ENCODE measurements at places on chromosomes 3 and 15.

GRCh38 chr3:27325419-27325818 is 43.8 kb downstream of the NEK10 start:
- no peak for DNase-seq

GRCh38 chr3:109553591-109554371 is 216.4 kb upstream of the DPPA4 start:
- DNase-seq, result no peak

DNA sequence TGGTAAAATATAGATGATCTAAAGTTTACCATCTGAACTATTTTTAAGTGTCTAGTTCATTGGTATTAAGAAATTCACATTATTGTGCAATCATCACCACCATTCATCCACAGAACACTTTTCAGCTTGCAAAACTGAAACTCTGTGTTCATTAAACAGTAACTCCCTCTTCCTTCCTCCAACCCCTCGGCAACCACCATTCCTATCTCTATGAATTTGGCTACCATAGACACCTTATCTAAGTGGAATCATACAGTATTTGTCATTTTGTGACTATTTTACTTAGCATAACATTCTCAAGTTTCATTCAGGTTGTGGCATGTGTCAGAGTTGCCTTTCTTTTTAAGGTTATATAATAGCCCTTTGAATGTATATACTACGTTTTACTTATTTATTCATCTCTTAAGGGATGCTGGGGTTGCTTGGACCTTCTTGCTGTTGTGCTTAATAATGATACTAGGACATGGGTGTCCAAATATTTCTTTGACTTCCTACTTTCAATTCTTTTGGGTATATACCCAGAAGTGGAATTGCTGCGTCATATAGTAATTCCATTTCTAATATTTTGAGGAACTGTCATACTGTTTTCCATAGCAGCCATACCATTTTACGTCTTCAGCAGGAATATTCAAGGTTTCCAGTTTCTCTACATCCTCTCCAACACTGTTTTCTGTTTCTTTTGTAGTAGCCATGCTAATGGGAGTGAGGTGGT is 20.9 kb downstream of the KAT2B start:
- DNase-seq, result no peak

DNA sequence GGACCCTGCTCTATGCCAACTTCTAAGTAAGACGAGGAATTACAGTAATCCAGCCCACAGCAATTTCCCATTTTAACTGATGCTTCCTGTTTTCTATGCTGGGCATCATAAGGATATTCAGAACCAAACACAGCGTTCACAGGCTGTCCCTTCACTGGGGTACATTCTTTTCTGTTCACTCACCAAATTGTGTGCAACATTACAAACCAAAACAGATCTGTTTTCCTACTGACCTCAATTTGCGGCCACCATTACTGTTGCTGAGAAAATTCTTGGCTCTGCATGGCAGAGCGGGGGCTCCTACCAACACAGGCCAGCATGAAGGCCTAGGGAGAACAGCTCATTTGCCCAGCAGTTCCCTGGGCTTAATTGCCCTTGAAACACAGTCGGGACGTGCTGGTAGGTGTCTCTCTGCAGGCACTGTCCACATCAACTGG is 76.5 kb downstream of the MYO1E start:
- DNase-seq, result no peak

DNA sequence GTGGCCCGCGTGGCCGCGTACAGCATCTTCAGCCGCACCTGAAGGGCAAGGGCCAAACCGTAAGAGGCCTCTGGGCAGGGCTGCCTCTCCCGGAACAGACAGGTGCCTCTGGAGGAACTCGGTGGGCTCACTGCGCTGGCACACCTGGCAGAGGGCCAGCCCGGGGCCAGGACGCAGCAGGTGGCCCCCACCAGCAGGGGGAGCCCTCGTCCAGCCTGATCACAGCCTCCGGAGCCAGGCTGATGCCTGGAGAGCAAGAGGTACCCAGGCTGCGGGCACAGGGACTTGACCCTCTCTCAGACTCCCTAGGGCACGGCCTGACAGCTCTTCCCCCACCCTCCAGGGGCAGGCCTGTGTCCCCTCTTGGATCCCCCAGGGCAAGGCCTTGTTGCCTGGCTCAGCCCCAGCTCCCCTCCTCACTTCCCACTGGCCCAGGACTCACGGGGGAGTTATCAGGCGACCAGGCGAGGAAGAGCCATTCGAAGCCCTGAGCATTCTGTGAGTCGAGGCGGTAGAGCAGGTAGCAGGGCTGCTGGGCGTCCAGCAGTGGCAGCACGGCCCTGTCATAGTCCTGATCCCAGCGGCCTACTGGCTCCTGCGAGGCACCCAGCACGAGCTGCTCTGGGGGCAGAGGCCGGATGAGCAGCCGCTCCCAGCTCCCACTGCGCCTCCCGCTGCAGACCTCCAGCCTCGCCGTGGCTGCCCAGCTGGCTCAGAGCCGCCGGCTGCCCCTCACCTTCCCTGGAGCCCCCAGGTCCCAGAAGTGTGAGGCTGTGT is 6.2 kb upstream of the TLR9 start:
- peak; percentile 70 for DNase-seq

DNA sequence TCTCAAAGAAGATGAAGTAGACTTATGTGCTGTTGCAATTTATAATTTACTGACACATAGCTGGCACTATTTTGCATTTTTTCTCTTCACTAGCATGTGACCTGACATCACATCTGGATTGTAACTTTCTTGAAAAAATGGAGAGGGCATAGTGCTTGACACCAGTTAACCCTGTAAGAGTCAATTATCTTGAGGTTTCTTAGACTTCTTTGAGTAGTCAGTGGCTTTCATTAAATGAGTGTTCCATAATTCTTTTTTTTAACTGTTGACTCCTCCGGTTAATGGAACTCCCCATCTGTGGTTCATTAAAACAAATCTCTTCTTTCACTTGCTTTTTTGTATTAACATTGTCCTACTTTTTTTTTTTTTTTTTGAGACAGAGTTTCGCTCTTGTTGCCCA is 16.9 kb upstream of the PRKCI start:
- DNase-seq, result no peak

DNA sequence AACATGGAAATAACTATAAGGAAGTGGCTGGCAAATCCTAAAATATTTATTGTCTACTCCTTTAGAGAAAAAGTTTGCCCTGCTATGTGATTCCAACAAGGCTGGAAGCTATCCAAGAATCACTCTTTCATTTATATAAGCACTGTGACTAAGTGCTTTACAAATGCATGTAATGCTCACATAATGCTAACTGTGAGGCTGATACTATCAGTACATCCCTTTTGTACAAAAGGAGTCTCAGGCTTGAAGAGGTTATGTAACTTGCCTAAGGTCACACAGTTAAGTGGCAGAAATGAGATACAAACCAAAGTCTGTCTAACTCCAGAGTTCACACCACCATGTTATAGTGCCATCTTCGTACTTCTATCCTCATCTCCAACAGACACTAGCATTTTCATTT is 17.0 kb downstream of the TOPBP1 start:
- no peak for DNase-seq

DNA sequence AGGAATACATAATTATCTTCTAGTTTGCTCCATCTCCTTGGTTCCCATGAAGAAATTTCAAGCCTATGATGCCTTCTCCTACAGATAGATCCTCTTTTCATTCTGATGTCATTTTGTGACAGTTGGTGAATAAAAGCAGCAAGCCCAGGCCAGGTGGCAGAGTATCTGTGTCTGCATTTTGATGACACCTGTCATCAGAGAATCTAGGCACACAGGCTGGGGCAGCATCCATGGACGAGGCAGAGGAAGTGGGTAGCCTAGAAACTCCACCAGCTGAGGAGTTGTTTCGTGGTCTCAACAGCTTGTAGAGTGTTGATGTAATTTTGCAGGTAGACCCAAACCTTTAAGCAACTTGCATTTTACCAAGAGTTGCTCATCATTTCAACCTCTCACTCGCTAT is 269.8 kb downstream of the FEZF2 start:
- no peak for DNase-seq

GRCh38 chr3:112149136-112149535 is 16.1 kb upstream of the GCSAM start:
- DNase-seq, result no peak

- DNase-seq, result no peak
These were observed 279.8 kb downstream of the ROBO2 start for GRCh38 chr3:77319711-77320110.

DNA sequence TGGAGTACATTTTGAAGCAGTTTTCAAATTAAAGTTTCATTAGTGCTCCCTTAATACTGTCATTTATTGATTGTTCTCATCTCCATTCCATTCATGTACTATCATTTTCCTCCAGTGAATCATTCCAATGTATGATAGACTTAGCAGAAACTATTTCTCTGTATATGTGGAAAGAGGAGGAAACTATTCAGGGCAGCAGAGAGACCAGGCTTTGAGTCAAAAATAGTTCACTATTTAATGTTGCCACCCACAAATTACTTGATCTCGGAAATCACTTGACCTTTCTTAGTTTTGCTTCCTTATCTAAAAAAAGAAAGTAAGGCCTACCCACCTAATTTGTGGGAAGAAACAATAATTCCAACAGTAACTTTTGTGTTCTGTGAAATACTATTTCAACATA is 610.5 kb upstream of the ZNF385D start:
- no peak for DNase-seq

DNA sequence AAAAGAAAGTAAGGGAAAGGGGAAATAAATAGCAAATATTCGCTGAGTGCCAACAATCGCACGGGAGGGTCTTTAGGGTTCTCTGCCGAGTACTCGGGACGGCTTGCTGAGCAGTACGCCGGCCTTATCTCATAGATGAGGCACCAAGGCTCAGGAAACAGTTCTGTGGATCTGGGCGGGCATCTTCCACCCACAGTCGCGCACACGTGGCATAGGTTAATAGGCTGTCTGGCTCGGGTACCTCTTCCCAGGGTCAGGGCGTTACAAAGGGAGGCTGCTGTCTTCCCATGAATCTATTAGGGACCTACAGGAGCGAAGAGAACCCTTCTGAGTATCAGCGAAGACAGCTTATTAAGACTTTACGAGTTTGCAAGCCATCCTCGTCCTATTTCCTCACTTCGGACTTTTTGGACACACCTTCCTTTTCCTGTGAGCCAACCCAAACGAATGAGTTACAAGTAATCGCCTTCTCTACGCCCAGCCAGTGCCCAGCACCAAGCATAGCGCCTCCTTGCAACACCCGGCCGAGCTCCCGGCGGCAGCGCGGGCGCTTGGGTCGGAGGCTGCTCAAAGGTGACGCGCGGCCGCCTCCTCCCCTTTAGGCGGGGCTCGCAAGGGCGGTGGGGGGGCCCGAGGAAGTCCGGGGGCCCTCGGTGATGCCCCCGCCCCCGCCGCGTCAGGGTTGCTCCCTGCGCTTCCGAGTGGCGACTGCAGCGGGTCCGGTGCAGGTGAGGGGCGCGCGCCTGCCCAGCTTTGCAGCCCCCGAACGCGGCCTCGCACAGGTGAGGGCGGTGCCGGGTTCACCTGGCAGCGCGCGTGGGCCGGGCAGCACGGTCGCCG is at the start of gene MCTP2:
MCTP2 (plus strand) TSS at position 679 of the 840 bp plus-strand sequence. CDS start 66,705 bp downstream, outside the sequence.
- peak; percentile 81 for DNase-seq

DNA sequence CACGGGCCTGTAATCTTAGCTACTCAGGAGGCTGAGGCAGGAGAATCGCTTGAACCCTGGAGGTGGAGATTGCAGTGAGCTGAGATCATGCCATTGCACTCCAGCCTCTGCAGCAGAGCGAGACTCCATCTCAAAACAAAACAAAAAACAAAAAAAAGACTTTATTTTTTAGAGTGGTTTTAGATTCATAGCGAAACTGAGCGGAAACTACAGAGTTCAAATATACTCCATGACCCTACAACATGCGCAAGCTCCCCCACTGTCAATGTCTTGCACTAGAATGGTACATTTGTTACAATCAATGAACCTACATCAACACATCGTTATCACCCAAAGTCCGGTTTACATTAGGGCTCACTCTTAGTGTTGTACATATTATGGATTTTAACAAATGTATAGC is 2.2 kb upstream of the CRTAP start:
- DNase-seq, result peak; percentile 39

DNA sequence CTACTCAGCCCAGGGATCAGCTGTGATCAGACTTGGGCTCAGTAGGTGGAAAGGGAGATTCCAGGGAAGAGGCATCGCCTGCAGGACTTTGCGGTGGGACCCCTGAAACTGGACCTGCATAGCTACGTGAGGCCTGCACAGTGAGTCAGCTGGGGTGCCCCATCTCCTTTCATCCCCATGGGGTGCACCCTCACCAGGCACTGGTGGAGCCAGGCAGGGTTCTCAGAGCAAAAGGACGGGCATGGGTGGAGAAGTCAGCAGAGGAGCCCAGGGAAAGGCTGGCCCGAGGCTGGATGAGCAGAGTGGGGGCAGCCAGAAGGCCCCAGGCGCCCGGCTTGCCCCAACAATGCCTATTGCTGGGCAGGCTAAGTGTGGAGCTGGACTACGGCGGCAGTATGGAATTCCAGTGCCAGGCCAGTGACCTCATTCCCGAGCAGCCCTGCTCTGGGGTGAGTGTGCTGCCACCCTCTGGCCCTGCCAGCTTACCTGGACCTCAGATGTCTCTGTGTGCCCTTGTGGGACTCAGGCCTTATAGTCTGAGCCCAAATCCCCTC is 19.7 kb downstream of the ACAA1 start:
- DNase-seq, result no peak

DNA sequence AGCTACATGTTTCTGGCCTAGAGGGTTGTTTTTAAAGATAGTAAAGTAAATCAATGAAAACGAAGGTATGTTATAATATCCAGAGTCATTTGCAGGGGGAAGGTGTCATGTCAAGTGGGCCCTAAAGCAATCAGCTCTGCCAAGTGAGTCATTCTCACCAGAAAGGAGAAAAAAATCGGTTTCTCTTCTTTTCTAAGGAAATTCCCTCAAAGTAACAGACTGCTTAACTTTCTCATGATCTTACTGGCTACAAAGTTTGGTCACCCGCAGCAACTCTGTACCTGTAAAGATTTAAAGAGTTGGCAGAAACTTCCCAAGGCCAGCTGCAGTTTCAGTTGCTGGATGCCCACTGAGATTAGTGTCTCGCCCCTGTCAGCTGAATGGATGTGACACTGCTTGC is 5.5 kb upstream of the FSIP1 start:
- no peak for DNase-seq

- DNase-seq, result no peak
These were observed 23.6 kb upstream of the CAV3 start for GRCh38 chr3:8709801-8710507.

- no peak for DNase-seq
These were observed 107.0 kb upstream of the ATP11B start for GRCh38 chr3:182686033-182686886.

GRCh38 chr3:108106031-108106430 is 15.2 kb upstream of the CD47 start:
- DNase-seq, result no peak

- peak; percentile 43 for DNase-seq
These were observed 51.0 kb upstream of the ATOSA start for GRCh38 chr15:52730173-52730572.

- no peak for DNase-seq
These were observed 5.9 kb upstream of the STRA6 start for GRCh38 chr15:74208496-74208895.

- DNase-seq, result no peak
These were observed 67.1 kb downstream of the CRYGS start for GRCh38 chr3:186477033-186477432.

DNA sequence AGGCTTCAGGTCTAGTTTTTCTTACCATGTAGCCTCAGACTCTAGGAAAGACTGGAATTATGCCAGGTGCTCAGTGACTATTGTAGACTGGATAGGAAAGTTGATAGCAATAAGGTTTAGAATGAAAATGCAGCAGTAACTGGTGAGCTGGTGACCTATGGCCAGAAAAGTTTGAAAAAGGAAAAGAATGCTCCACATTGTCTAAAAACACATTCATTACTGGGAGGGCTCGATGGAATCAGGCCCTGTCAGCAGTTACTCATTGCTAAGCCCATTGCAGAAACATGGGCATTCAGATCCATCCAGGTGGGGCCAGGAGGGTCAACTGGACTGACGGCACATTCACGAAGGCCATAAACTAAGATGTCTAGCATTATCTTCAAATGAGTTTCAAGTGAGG is 8.7 kb upstream of the MBNL1 start:
- DNase-seq, result no peak
